ENCODE measurements at places on chromosomes 13 and 19.

DNA sequence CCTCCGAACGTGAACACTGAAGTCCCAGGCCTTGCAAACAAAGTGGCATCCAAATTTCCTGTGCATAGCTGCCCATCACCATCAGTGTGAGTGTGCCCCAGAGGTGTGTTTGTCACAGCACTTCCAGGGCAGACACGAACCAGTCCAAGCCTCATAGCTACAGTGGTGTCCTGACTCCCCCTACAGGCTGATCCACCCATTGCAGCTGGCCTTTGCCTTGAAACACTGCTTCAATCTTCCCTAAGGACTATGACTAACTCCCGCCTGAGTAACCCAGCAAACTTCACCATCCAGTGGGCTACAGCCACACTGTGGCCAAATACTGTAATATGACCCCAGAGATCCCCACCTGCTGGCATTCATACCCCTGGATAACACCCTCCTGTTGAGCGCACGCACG lies 3.9 kb downstream of the ZNF266 start:
- no peak for DNase-seq

DNA sequence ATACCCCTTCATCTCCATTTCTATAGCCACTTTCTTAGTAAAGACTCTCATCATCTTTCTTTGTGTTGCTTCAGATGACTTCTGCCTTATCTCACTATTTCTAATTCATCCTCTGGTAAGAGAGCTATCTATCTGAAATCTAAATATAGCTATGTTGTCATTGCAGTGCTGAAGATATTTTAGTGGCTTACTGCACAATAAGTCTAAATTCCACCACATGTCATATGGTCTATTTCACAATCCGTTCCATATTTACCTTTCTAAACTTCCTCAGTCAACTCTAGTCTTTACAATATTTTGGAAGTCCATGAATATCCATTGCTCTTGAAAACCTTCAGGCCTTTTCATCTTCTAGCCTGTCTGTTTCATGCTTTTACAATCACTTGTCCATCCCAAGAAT lies 465.1 kb upstream of the SLC10A2 start:
- no peak for DNase-seq

- DNase-seq, result no peak
These were observed 420 bp upstream of the FSD1 start for GRCh38 chr19:4303819-4304537.

- DNase-seq, result no peak
These were observed 781.3 kb upstream of the MIR17HG start for GRCh38 chr13:90565985-90566713.

DNA sequence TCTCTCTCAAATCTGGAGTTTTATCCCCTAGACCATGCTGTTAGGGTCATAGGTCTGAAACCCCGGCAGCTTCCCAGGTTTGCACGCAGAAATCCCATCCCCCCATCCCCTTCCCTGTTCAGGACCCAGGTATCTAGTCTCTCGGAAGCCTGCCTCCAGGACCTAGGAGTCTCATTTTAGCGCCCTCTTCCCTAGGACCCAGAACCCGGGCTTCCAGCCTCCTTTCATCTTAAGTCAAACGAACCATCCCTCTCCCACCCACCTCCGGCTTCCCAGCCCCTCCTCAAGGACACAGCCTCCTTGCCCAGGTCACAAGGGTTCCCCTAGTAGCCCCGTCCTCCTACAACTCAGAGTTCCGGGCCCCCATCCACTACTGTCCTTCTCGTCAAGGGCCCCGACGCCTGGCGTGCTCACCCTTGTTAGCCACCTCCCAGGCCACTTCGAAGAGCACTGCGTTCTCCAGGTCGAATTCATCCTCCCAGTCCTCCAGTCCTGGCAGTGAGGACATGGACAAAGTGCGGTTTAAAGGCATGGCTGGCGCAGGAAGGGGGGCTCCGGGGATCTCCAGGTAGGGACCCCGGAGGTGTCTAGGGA lies 431 bp downstream of the GYS1 start:
- DNase-seq, result no peak

DNA sequence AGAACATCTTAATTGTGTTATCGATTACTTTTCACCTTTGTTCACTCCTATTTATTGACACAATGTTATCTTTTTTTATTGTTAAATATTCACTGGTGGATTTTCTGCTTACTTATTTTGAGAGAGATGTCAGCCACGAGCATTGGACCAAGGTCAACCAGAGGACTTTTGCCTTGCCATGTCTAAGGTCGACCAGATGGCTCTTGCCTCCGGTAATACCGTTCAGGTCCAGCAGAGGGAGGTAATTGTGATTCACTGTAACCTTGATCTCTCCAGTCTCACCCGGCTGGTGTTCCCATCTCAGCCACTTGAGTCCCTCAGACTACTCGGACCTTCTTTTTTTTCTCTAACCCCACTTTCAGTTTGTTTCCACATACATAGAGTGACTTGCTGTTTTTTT lies 1438.1 kb downstream of the UQCRFS1 start:
- DNase-seq, result no peak

DNA sequence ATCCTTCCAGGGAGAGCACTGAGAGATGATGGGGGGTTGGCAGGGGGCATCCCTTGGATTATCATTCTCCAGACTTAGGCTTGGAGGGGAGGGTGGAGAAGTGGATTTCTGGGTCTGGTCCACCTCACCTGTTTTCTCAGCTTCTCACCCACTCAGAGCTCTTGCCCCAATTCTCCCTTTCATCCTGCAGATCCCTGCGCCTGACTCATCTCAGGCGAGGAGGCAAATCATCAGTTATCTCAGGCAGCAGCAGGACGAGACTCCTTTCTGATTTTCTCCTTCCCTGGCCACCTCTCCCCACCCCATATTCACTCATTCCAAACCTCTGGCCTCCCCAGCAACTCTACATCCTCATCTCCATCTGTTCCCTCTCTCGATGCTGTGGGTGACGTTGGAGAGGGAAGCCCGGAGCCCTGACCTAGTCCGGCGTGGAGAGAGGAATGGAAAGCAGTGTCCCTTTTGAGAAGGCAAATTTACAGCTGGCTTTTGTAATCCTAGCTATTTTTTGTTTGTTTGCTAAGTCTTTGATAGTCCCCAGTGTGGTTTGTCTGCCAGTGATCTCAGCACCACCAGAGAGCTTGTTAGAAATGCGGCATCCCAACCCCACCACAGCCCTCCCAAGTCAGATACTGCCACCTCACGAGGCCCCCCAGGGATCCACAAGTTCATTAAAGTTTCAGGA lies 24.0 kb upstream of the TPT1 start:
- DNase-seq, result no peak

DNA sequence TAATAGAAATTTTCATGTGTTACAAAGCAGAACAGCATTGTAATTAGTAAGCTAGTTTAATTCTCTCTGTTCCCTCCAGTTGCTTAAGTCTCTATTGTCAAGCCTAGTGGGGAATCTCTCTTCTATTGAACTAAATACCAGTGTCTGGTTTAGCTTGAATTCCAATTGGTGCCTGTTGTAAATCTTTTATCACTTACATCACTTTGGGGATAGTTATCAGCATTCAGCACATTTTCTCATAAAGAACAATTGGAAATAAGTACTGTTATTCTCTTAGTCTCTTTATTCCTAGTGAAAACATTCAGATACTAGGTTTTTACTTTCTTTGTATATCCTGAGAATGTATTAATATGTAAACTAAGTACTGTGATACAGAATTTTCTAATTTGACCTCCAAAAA lies 25.2 kb downstream of the IPO5 start:
- DNase-seq, result no peak

Data from omental fat pad (tissue), 4 donors.